ENCODE measurements at places on chromosomes 7 and 10.
A peak's percentile ranks its signal among the peaks of the same experiment; 100 is the strongest.

DNA sequence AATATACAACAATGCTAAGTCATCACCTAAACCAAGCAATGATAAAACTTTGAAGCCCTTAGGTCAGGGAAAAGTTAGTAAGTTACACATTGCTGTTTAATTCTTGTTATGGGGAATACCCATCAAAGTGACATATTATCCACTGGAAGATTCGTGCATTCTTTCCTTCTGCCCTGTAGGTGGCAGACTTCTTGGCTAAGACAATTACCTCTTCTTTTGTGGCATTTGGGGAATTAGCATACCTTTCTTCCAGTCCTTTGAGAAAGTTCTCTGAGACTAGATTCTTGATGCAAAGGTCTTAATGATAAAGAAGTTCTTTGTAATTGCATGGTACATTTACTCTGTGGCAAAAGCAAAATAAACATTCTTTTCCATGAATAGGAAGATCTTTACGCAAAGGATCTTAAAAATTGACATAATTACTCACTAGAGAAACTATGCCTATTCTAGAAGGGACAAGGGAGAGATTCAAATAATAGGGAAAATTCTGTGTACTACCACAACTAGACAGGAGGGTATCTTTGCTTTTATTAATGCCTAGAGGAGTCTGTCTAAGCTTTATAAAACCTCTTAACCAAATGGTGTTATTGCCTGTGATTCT is 395.9 kb downstream of the GRM8 start:
- no peak for DNase-seq

DNA sequence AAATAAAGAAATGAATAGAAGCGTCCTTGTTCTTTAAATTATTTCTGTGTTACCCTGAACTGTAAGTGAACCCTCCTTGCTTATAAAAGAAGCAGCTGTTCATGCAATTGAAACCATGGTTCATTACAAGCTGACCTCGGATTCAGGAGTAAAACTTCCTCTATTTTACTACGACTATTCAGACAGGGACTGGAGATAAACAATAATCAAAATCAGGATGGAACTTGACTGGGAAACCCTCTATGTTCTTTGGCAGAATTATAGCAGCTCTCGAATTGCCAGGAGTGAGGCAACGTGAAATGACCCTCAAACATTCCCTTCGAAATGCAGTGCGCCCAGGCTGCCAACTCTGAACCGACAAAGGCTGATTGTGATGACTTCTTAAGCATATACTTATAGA is 172.1 kb downstream of the CYP26A1 start:
- DNase-seq: no peak

DNA sequence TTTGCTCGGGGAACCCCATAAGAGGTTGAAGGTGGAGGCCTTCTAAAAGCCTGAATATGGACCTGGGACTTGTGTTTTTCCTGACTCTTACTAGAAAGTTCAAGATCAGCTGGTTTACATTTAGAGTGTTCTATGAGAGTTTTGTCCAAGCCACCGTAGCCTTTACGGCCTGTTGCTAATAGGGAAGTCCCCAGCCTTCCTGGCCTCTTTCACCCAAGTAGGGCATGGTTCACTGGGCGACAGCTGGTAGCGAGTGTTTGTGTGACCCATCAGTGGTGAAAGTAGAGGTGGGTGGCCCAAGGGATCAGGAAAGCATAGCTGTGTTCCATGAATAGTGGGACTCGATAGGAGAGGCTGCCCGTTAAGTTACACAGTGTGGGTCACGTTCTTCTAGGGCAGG is 60.1 kb downstream of the RABGEF1 start:
- peak; percentile 40 for DNase-seq

DNA sequence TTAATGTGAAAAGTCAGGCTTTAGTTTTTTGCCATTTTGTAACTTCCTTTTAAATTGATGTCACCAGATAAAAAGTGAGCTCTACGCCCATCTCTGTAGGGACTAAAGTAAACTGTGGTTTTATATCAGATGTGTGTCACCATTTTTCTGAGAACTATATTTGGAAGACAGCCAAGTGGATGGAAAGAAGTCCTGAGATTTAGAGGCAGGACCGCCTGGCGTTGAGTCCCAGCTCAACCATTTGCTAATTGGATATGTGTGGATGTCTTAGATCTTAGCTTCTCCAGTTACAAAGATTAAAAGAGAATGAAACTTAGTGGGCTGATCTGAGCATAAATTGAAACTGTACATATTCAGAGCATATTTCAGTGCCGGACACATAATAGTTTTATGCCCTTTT is 691.6 kb upstream of the CELF2 start:
- DNase-seq: no peak

GRCh38 chr10:76218035-76218434 is 786.6 kb downstream of the LRMDA start:
- no peak for DNase-seq

DNA sequence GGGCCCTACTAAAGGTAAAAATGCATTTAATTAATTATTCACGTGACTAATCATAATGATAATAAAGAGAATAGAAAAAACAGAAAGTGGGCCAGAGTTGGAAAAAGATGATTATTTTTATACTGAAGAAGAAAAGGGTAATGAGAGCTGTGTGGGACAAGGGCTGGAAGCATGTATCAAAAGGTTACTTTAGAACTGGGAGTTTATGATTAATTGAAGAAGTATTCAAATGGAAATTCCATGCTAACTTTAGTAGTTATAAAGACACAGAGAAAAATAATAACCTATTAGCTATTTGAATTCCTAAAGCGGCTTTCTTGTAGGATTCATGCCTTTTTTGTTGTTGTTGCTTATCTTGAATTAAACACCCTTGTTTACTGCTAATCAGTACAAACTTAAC is 49.9 kb downstream of the MKX start:
- no peak for DNase-seq

GRCh38 chr10:48786606-48787282 is 102.1 kb downstream of the WDFY4 start:
- DNase-seq: no peak

All from type B pancreatic cell (in vitro differentiated cells).